BE2C (cell line): ENCODE measurements at places on chromosomes 4 and X.

DNA sequence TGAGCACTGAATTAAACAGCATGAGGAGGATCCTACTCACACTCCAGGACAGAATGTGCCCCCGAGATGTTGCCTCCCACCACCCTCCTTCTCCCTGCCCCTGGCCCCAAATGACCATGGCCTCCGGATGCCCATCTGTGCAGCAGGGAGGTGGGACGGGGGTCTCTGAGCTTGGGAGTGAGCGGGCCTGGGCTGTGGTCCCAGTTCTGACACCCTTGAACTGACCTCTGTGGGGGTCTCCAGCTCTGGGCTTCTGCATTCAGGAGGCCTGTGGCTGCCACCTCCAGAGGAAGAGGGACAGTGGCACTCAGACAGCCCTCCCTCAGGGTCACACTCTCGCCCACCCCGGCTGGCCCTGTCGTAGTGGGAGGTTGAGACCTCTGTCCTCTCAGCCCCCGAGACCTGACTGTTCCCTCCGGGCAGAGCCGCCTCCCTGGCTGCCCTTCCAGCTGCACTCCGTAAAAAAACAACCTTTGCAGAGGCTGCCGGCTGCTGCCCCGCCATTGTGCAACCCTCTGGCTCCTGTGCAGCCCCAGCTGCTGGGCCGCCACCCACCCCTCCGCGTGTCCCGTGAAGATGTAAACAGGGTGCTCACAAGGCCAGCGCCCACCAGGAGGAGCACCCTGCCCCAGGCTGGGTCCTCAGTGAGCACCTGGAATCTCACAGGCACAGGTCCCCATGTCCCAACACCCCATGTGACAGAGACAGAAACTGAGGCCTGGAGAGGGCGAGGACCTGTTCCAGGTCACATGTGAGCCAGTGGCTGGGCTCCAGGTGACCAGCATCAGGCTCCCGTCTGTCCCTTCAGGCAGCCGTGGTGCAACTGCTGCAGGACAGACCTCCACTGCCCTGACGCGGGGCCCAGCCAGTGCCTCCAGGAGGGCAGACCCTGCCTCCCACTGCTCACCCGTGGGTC is 39.6 kb downstream of the HTRA3 start:
- DNase-seq: peak; percentile 13

- no peak for DNase-seq
Measured at GRCh38 chrX:71453056-71453455, 79.8 kb upstream of the OGT start.

DNA sequence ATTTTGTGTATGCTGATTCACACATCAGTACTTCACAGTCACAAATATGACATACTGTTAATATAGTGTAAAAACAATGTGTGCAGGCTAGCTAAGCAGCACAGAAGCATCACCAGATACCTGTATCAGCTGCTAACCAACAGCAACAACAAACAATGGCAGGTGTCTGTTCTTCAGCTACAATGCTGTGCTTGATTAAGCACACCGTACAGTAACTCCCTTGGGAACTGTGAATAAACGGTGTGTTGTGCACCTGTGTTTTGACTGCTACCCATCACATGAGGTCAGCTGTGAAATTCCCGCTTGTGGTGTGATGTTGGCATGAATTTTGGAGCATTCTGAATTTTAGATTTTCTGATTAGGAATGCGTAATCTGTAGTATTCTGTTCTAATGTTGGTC is 379.7 kb upstream of the FAT1 start:
- DNase-seq: no peak

- DNase-seq: no peak
Measured at GRCh38 chr4:155526452-155527169, 140.0 kb upstream of the GUCY1A1 start.

DNA sequence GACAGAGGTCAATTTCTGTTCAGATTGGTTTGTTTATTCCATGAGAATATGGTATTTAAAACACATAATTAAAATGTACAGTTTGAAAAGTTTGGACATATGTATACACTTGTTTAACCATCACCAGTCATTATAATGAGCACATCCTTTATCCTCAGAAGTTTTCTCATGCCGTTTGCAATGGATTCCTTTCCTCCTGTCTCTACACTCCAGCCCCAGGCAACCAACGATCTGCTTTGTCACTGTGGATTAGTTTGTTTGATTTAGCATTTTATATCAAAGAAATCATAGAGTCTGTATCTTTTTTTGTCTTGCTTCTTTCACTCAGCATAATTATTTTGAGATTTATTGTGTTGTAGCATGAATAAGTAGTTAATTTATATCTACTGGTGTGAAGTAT is 243.0 kb upstream of the TRAM1L1 start:
- no peak for DNase-seq

- DNase-seq: no peak
Measured at GRCh38 chr4:92035666-92036065, 268.1 kb upstream of the GRID2 start.
